ENCODE measurements at places on chromosomes 12 and 14.

GRCh38 chr12:121026274-121027045, 10.2 kb upstream of the C12orf43 start:
- peak; percentile 39 for DNase-seq

GRCh38 chr14:103630364-103631108, 1.5 kb downstream of the KLC1 start:
- DNase-seq: no peak

DNA sequence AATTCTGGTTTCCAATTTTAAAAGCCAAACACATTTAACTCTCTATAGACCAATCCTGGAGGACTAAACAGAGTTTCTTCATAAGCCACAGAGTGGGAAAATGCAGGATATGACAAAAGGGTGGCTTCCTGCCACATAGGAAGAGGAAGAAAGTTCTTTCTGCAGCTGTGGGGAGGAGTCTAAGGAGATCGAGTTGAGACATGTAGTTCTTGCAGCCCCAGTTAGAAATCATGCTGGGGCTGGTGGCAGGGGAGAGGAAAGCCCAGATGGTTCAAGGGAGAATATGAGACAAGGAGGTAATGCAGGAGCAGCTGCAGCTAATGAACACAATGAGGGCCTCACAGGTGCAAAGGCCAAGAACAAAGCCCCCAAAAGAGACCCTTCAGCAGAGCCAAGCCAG, 85.0 kb upstream of the ARID2 start:
- DNase-seq: no peak

DNA sequence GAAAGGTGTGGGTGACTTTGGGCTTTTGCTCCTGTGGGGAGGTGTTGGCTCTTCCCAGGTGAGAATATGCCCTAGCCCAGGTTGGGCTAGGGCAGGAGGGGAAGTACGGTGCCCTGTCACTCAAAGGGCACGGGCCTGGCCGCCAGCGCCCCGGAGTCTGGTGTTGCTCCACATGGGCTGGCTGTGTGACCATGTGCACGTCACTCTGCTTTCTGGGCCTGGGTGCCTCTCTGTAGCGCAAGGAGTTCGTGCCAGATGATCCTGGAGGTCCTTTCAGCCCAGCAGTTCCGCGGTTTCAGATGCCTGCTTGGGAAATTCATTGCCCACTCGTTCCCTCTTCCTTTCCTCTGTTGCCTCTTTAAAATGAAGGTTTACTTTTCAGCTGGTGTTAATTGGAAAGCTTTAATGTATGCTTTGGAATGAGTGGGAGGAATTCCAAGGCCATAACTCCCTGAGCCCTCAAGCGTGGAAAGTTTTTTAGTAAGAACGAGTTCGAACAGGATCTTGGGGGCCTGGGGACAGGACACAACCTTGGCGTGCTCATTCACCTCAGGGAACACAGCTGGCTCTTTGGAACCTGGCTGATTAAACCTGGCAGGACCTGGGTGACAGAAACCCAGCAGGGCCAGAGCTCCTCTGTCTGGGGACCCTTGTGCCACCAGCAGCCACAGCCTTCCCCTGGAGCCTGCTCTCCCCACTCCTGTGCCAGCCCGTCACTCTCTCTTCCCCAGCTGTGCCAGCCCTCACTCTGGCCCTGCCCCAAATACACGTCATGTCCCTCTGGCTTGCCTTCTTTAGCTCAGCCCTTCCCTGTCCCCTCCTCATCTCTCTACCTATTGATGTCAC, 42.8 kb downstream of the TSPAN9 start:
- DNase-seq: peak; percentile 62

DNA sequence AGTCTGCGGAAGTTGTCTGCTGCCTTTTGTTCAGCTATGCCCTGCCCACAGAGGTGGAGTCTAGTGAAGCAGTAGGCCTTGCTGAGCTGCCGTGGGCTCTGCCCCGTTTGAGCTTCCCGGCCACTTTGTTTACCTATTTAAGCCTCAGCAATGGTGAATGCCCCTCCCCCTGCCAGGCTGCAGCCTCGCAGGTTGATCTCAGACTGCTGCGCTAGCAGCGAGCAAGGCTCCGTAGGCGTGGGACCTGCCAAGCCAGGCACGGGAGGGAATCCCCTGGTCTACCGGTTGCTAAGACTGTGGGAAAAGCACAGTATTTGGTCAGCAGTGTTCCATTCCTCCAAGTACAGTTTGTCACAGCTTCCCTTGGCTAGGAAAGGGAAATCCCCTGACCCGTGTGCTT, 143.6 kb downstream of the DYRK2 start:
- DNase-seq: no peak

GRCh38 chr12:26935636-26936378, 2.0 kb downstream of the INTS13 start:
- no peak for DNase-seq

DNA sequence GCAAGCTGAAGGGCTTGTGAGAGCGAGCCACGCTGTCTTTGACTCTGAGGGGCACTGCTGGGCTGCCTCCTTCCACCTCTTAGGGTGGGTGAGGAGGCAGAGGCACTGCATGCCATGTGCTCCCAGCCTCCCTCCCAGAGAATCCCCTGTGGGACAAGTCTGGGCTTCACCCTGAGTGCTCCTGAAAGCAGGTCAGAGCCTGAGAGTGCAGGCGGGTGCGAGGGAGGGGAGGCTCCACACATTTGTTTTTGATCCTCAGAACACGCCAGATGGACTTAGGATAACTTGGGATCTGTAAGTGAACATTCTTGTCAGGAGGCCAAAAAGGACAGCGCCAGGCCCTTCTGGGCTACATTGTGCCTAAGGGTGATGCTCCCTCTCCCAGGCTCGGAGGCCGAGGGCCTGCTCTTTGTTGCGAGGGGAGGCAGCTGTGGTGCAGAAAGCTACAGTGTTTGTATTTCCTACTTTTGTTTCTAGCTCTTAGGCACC, 155.4 kb downstream of the TMX1 start:
- peak; percentile 47 for DNase-seq

GRCh38 chr12:13326076-13326475, 129.6 kb downstream of the EMP1 start:
- no peak for DNase-seq

- no peak for DNase-seq
Observed at GRCh38 chr12:90013409-90013808, 304.8 kb upstream of the ATP2B1 start.

GRCh38 chr12:46933947-46934346, 108.2 kb upstream of the SLC38A4 start:
- no peak for DNase-seq

- DNase-seq: peak; percentile 31
Observed at GRCh38 chr12:132399092-132400010, 70.0 kb upstream of the GALNT9 start.

DNA sequence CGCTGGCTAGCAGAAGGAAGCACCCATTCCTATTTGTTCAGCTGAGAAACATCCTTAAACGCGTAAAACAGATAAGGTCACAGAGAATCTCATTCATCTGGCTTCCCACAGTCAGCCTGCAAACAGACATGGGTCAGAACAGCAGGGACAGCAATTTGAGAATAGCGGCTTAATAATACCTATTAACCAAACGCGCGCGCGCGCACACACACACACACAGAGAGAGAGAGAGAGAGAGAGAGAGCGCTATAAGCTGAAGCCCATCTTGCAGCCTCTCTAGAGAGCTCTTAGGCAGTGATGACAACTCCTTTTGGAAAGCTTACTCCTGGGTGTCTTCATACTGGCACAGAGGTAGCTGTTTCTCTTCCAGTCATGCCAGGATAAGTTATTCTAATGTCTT, 26.4 kb downstream of the TMEM132D start:
- DNase-seq: no peak

- peak; percentile 50 for DNase-seq
Observed at GRCh38 chr14:89912667-89913211, 41.8 kb downstream of the EFCAB11 start.

DNA sequence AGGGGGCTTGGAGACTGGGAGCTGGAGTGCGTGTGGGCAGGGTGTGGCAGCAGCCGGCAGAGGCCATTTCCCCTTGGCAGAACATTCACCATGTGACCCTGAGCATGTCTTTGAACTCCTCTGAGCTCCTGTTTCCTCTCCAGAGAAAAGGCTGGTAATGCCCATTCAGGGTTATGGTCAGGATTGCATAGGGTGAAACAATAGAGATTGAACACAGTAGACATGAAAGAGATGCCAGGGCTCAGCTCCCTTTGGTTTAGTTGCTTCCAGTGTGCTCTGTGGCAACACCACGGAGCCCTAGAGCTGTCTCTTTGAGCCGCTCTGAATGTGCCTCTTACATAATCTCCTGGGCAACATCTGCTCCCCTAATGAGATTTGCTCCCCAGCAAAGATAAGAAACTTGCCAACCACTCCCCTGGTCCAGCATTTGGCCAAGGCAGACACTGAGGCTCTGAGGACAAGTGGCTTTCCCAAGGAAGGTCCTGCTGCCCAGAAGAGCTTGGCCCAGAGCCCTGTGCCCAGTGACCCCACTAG, 4.6 kb downstream of the IFI27 start:
- DNase-seq: no peak

DNA sequence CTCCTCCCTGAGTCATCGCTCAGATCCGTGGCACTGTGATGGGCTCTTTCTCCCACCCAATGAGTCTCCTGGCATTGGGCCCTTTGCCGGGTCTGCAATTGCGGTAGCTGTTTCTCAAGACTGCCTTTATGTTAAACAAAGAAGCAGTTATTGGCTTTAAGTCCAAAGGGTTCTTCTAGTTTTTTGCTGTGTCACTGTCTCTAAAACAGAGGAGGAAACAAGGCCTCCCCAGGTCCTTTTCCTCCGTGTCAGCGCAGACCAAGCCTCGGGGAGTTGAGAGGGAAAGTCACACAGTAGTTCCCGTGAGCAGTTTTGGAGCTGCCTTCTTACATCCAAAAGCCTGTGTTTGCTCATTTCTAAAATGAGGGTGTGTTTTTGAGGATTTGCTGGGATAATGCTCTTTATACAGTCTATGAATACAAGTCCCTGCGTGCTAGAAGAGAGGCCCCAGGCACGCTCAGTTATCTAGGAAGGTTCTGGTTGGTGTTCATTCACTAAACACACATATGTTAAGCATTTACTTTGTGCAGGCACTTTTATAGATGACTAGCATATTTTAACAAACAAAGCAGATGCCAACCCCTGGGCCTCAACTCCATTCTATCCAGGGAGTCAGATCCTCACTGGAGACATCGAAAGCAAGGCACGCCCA, 126.0 kb upstream of the PZP start:
- DNase-seq: no peak

DNA sequence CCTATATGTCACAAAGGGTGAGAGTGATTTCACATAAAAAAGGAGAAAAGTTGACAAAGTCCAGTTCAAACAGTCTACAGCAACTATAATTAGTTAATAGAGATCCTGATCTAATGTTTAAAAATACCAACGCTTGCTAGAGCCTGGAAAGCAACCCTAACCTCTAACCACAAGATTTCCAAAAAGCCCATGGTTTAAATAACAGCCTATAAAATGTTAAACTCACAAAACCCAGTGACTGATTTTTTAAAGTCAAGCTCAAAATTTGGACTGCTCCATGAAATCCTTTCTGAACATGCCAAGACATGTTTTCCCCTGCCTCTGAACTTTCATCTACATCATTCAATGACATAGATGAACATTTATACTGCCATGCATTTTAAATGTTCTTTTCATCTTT, 81.6 kb downstream of the PLEKHG7 start:
- DNase-seq: no peak

DNA sequence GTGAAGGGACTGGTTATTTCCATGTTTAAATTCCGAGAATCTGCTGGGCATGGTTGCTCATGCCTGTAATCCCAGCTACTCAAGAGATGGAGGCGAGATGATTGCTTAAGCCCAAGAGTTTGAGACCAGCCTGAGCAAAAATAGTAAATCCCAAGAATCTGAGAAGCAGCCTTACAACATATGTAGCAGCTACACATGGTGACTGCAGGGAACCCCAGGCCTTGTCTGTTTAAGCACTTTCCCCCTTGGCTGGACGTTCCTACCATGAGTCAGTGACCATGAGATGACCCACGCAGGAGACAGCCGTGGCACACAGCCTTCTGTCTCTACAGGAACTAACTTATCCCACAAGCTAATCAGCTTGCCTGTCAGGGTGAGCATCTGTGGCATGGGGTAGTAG, 5.5 kb upstream of the SLC24A4 start:
- DNase-seq: no peak

- DNase-seq: no peak
Observed at GRCh38 chr14:77347751-77348150, 26.9 kb downstream of the GSTZ1 start.

GRCh38 chr14:63901434-63902085, 48.8 kb downstream of the SYNE2 start:
- no peak for DNase-seq

DNA sequence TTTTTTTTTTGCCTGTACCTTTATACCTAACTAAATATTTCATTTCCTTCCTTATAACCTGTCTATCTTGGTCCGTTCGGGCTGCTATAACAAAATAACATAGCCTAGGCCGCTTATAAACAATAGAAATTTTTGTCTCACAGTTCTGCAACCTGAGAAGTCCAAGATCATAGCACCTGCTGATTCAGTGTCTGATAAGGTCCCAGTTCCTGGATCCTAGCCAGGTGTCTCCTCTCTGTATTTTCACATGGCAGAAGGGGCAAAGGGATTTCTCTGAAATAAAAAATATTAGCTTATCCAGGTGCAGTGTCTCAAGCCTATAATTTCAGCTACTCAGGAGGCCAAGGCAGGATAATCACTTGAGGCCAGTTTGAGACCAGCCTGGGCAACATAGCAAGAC, 1046.6 kb upstream of the USP15 start:
- DNase-seq: no peak

GRCh38 chr12:80373666-80374065, 70.4 kb upstream of the PTPRQ start:
- no peak for DNase-seq

GRCh38 chr14:97005934-97006333, 208.8 kb downstream of the VRK1 start:
- no peak for DNase-seq

GRCh38 chr14:36588788-36589187, 6.4 kb upstream of the NKX2-8 start:
- DNase-seq: no peak

- DNase-seq: no peak
Observed at GRCh38 chr14:66724996-66725395, 217.0 kb downstream of the GPHN start.

GRCh38 chr12:55797068-55797467, 20.5 kb downstream of the SARNP start:
- DNase-seq: no peak

- DNase-seq: no peak
Observed at GRCh38 chr12:1283316-1283715, 292.3 kb downstream of the ERC1 start.

DNA sequence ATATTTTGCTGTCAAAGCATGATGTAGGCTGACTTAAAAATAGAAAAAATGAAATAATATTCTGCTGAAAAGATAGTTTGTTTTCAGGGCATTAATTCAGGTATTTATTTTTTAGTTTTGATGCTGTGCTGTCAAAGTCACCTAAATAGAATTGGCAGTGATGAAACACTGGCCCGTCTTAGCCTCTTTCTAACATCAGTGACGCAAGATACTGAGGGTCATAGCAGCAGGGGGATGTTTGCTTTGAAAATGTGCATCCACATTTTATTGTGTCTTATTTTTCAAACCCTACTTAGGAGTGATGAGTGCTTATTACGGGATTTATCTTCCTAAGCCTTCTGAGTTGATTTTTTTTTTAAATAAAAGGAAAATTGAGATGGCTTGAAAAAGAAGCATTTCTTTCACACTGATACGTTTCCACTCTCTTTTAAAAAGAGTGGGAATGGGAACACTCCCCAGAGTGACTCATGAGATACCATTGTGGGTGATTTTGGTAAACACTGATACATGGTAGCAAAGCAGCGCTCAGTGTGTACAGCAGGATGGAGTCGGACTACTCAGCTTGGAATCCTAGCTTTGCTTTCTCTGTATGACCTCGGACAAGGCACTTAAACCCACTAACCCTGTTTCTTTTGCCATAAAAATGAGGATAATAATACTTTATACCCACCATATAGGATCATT, 290.8 kb downstream of the ERC1 start:
- DNase-seq: no peak
